Body of pancreas (tissue), 4 donors: ENCODE measurements at places on chromosomes 5 and 9.

GRCh38 chr5:28403846-28404245, 1365.5 kb upstream of the CDH9 start:
- no peak for DNase-seq

GRCh38 chr9:133610845-133611244, 1.7 kb upstream of the FAM163B start:
- no peak for DNase-seq

DNA sequence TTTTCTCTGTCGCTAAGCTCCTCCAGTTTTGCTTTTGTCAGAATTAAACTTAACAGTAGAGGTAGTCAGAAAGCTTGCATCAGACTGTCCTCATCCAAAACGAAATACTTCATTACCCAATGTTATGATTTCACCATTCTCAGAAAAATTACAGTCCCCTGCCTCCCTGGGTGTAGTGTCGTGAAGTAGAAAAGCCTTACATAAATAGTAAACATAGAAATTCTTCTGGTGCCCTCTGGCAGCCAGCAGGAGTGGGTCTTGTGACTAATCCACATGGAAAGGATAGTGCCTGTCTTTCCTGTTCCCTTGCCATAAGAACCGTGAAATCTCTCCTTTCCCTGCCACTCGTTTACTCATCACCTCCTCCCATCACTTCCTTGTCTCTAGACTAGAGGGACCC, 230.6 kb downstream of the GNA14 start:
- no peak for DNase-seq

GRCh38 chr9:92721548-92721947, 43.1 kb downstream of the BICD2 start:
- no peak for DNase-seq

- DNase-seq: no peak
Observed at GRCh38 chr5:150650021-150651006, 9.9 kb downstream of the SYNPO start.

- DNase-seq: no peak
Observed at GRCh38 chr5:159854916-159855315, 61.4 kb upstream of the ADRA1B start.

GRCh38 chr5:81749192-81749560, 1.7 kb downstream of the SSBP2 start:
- no peak for DNase-seq

GRCh38 chr9:34486572-34486971, 28.0 kb downstream of the DNAI1 start:
- no peak for DNase-seq

GRCh38 chr9:3224931-3225330, 300.9 kb downstream of the RFX3 start:
- DNase-seq: peak; percentile 12

- no peak for DNase-seq
Observed at GRCh38 chr5:139494832-139495231, 12.3 kb upstream of the STING1 start.
